ENCODE measurements at places on chromosomes 1 and 21.

GRCh38 chr1:243354511-243355153, 98.8 kb downstream of the SDCCAG8 start:
- DNase-seq = no peak

DNA sequence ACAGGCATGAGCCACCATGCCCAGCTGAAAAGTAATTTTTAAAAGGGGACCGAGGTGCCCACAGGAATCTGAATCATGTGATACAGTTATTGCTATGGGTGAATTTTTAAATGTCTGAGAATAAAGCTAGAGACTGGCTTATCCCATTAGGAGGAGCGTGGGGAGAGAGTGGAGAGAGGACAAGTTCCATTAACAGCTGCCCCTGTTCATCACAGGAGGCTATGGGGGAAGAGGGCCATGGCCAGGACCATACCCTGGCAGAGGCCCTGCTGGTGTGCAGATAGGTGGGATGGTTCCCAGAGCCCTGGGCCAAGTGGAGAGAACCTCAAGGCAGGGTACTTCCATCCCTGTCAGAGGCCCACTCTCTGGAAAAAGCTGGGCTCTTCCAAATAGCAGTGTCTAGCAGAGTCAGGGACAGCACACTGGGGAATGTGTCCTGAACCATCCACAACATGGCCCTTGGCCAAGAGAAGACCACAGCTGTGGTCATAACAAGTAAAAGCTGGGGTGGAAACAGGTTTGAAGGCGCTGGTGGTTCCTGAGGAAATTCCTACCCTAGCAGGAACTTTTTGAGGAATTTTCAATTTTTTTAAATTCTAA, 13.7 kb upstream of the ZNF691 start:
- DNase-seq = no peak

DNA sequence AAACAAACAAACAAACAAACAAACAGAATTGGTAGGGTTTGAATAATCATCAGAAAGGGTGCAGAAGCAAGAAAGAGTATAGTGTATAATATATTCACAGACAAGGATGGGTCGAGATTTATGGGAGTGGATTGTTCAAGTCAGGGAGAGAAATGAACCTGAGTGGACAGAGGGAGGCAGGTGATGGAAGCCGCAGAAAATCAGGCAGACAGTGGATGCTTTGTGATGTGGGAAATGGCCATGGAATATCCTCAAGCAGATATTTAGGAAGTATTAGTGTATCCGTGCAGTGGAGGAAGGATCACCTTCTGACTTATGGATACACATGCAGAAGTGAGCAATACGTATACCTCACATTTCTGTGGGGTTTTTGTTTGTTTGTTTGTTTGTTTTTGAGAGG, 14.0 kb upstream of the SLC45A1 start:
- DNase-seq = no peak

DNA sequence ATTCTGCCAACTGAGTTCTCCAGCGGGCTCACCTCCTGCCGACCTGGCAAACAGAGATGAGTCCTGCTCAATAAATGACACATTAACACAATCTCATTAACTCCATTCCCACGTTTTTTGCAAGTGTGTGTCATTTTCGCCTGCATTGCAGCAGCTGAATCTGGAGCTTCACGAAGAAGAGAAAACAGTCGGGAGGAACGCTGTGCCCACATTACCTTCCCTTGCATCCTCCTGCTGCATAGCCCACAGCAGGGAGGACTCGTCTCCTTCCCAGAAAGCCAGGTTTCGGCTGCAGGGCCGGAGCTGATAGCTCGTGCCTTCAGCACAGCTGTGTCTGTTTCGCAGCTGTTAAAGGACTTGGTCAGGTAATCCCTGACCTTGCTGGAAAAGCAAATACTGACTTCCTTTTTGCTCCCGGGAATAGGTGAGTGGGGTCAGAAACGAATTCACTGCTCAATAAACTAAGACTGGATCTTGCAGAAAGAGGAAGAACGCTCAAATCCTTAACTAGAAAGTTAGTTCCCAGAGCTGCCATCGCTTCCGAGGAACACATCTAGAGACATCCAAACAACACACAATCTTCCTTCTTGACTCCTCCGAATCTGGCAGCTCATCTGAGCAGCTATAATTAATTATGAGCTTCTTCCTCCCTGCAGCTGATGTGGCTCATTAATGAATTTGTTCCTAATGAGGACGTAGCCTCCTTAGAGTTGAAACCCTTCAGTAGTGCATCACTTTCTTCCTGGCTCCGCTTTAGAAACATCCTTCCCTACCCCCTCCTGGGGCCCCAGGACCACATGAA, 33.0 kb downstream of the KANK4 start:
- DNase-seq = peak; percentile 28
